ENCODE measurements at places on chromosomes 4 and X.

- no peak for DNase-seq
Measured at GRCh38 chr4:8394806-8395205, 45.7 kb downstream of the ACOX3 start.

- no peak for DNase-seq
Measured at GRCh38 chrX:21723084-21723483, 34.8 kb downstream of the SMPX start.

GRCh38 chr4:87657525-87657924 is 7.4 kb downstream of the DMP1 start:
- DNase-seq, result no peak

DNA sequence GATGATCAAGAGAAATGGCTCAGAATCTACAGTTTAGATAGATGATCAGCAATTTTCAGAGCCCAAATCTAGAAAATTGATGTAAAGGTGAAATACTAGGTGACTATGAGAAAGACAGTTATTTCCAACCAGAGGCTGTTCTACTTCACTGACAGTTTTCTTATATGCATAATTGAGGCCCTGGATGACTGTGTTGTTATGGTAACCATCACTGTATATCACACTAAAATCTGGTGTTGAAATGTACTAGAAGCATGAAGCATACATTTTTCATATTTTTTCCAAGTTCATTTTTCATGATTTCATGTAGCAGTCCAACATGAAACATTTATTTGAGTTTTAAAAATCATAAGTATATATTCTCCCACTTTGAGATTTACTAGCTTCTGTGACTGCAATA is 87.4 kb downstream of the ATXN3L start:
- no peak for DNase-seq

GRCh38 chr4:110610940-110611831 is 11.7 kb downstream of the PITX2 start:
- peak; percentile 61 for DNase-seq

DNA sequence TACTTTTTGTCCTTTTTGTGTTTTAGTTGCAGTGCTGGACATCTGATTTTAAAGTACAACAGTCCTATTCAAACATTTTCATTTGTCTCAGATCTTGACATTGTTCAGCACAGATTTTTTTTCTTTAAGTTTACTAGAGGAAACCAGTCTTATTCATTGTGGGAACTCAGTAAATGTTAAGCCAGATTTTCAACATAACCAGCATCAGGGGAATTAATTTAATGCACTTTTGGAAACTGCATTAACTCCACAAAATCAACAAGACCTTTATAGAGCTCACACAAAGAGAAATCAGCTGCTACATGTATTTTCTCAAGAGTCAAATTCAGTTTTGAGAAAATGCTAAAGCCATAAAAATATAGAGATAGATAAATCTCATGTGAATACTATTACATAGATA is 9.9 kb downstream of the CPE start:
- DNase-seq, result no peak

DNA sequence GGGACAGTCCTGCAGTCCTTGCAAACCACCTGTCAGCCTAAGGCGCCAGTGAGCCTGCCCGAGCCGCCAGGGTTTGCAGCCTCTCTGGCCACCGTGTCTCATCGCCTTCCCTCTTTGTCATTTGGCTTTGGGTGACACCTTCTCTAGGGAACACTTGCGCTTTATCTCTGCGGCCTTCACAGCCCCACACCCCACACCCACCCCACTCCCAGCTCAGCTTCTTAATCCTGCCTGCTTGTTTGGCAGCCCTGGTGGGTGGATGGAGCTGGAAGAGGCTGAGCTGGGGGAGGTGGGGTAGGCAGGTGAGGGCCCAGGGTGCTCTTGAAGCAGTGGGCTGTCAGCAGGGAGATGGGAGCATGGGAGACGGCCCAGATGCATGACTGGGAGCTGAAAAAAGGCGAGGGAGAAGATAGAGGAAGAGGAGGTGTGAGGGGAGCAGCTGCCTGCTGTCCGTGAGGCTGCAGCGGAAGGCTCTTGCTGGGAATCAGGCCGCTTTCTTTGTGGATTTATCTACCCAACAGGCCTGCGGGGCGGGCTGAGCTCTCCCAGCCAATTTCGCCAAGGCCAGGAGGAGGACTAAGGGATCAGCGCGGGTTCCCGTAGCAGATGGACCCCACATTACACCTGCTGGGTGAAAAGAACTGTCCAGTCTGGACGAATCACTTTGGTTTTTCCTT is 97.5 kb upstream of the STOX2 start:
- DNase-seq, result no peak

DNA sequence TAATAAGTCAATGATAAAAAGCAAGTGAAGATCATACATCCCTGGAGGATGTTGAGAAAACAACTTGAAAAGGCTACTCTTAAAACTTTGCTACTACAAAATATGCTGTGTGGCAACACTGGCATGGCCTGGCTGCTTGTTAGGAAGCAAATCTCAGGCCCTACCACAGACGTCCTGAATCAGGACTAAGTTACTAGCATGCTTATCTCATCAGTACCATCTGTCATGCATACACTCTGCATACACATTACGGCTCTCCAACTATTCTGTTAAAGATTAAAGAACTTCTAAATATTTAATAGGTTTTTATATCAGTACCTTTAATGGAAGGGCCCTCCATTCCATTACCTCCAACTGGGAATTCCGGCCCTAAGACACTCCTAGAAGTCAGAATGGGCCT is 8.2 kb downstream of the PAPSS1 start:
- DNase-seq, result no peak

- DNase-seq, result peak; percentile 80
Measured at GRCh38 chrX:2689773-2690666, 1.1 kb upstream of the CD99 start.

- no peak for DNase-seq
Measured at GRCh38 chr4:127139788-127140286, 492.9 kb upstream of the INTU start.

- no peak for DNase-seq
Measured at GRCh38 chr4:177855507-177856197, 413.4 kb upstream of the AGA start.

DNA sequence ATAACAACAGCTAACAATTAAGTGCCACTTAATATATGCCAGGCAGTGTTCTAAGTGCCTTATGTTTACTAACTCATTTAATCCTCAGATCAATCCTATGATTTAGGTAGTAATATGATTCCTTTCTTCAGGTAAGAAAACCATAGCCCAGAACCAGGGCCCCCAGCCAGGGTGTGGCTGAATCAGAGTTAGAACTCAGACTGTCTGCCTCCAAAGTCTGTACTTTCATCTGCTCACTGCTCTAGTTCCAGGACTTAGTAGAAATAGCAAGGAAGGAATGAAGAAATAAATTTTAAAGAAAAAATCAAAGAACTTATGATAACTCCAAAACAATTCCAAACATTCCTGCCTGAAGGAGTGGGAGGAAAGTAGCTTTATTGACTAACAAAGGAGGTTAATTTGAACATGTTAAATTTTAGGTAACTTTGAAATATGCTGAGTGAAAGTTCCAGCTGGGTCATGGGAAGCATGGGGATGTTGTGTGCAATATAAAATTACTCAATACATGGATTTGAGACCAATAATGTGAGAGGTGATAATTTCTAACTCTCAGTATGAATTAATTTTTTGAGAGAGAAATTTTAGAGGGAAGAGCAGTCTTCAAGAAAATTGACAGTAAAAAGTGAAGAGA is 8.8 kb upstream of the ADH1C start:
- no peak for DNase-seq

Data from left colon (tissue), 2 donors.